ENCODE measurements at places on chromosomes 2 and 18. TPM values are rescaled to one million over a fixed set of nuclear protein-coding genes. Genes with fewer than 3 reads are reported as not detected.

DNA sequence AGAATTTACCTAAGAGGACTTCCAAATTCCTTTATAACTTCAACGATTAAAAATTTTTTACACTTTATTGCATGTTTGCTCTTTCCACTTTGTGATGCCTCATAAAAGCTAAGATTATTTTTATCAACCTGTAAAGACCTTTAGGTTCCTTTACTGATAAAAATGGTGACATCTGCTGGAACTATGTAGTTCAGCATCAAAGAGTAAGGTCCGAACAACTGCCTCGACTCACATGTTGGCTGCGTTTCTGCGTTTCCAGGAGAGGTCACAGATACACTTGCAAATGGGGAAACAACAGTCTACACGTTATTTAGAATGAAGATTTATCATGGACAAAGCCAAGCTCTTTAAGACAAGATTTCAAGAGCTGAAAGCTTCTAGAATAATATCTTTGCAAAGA, 18.8 kb upstream of the TMX3 start:
- no peak for DNase-seq

- DNase-seq, result no peak
Observed at GRCh38 chr2:70887550-70888246, 48.0 kb upstream of the ATP6V1B1 start.

GRCh38 chr18:9574473-9575115, 39.8 kb downstream of the PPP4R1 start:
- DNase-seq, result no peak

- DNase-seq, result no peak
Observed at GRCh38 chr2:2870106-2870505, 507.5 kb downstream of the EIPR1 start.

DNA sequence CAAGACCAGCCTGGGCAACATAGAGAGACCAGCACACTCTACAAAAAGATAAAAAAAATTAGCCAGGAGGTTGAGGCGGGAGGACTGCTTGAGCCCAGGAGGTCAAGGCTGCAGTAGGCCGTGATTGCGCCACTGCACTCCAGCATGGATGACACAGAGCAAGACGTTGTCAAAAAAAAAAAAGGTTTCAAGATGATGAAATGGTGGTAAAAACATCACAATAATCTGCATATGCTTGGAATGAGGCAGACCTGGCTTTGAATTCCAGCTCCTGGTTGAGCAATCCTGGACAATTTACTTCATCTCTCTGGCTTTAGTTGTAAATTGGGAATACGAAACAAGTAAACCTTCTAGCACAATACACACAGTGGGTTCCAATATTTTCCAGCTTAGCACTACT, 24.1 kb downstream of the USP40 start:
- DNase-seq, result no peak

GRCh38 chr2:186532891-186533290, 46.8 kb downstream of the ZC3H15 start:
- DNase-seq, result no peak

DNA sequence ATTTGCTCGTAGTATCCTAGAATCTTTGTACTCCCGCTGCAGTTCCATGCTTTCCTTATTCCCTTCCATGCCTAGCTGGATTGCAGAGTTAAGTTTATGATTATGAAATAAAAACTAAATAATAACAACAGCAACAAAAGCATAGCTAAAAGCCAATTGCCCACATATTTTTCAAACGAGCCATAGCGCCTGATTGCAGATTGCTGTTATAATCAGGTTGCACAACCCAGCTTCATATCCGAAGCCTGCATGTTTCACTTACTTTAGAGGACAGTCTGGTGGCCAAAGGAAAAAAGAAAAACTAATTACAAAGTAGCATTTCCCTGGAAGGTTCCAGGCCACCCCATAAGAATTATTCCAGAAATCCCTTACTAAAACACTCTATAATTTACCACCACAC, 31.9 kb upstream of the PNO1 start:
- DNase-seq, result no peak

DNA sequence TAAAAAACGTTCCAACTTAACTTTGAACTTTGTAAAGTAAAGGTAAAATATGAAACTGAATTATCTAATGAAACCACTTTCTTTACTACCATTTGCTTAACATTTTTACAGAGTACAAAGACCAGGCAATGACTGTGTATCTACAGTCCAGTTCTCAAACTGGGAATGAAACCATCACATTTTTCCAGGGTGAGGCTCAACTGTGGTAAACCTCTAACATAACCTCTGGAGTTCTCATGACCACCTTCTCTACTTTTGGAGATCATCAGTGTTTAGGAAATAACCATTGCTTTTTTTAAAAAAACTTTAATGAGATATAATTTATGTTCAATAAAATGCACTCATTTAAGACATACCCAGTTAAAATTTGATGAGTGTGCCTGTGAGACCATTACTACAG, 223.5 kb downstream of the RNF152 start:
- DNase-seq, result no peak

DNA sequence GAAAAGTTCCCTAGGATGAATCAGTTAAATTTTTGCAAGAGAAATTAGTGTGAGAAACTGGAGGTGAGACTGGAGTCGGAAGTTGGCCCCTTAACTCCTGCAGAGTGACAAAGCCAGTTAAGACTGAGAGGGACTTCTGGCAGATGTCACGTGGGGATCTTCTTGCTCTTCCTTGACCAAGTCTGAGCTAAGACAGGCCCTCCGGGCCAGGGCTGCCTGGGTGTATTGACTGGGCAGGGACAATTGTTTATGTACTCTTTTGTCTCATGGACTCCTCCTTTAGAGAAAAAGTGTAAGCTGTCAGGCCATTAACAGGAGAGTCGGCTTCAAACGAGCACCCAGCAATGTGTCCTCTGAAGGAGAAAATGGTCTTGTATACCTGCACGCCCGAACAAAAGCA, 48.6 kb upstream of the RALBP1 start:
- no peak for DNase-seq

DNA sequence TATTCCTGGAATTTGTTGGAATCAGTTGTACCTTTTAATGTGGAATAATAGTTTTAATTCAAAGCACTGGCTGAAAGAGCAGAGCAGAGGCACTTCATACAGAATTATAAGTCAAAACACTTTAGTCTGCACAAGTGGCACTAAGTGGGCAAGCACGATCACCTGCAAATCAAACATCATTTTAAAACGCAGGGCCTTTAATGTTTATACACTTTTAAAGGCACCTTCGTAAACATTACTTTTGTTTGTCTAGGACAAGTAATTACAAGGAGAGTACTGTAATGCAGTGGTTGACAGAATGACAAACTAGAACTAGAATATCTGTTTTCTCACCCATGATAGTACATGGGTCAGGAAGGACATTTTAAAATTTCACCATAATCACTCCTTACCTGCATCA, 36.4 kb downstream of the LANCL1 start:
- DNase-seq, result no peak

GRCh38 chr2:151200844-151201243, 60.8 kb downstream of the RBM43 start:
- DNase-seq, result no peak

- DNase-seq, result no peak
Observed at GRCh38 chr2:179712825-179713224, 148.6 kb downstream of the ZNF385B start.

- no peak for DNase-seq
Observed at GRCh38 chr18:44370861-44371260, 309.8 kb upstream of the SETBP1 start.

DNA sequence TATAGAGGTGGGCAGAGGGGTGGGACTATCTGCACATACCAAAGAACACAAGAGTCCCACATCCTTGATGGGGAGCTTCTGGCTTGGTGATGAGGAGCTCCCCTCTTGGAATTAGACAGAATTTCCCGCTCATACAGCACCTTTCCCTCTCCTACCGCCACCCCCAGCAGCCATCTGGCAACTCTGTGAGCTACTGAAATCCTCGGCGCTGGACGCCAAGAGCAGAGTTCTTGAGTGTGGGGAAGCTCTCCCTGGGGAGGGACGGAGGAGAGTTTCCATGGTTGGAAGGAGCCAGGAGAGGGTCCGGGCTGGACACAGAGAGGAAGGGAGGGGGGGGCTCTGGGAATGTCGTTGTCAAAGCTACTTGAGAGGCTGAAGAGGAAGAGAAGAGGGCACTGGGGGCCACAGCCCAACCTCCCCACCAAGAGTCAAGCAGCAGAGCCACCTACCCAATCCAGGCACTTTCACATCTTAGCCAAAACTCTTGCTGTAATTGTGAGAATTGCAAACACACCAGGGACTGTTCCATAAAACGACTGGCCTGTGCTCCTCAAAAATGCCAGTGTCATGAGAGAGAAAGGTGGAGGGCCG, 89.4 kb upstream of the MCFD2 start:
- DNase-seq, result no peak

DNA sequence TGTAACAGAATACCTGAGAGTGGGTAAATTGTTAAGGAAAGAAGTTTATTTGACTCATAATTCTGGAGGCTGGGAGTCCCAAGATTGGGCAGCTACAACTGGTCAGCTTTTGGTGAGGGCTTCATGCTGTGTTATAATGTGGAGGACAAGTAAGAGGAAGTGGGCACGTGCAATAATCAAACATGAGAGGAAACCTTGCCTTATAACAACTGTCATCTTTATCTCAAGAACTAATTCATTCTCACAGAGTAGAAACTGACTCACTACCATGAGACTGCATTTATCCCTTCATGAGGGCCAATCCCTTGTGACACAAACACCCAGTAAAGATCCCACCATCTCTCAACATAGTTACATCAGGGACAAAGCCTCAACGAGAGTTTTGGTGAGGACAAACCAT, 318.1 kb upstream of the NT5C1B start:
- DNase-seq, result no peak

GRCh38 chr18:24766376-24766775, 305.9 kb downstream of the HRH4 start:
- DNase-seq, result no peak

DNA sequence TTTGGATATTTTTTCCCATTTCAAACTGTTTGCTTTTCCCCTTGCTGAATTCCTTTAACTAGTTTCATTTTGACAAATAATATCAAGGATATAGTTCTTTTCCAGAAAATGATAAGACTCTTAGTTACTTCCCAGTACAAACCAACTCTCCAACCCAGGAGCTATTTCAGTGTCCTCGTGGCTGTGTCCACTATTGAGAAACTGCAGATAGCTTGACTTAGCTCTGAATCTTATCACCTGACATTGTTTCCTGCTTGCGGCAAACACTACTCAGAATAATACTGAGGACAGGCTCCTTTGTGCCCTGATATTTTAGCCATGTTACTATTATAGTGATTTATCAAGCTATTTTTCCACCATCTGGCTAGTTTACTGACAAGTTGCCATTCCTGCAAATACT, 74.6 kb downstream of the KLF7 start:
- DNase-seq, result no peak

- DNase-seq, result no peak
Observed at GRCh38 chr2:226127682-226128081, 671.9 kb downstream of the IRS1 start.

DNA sequence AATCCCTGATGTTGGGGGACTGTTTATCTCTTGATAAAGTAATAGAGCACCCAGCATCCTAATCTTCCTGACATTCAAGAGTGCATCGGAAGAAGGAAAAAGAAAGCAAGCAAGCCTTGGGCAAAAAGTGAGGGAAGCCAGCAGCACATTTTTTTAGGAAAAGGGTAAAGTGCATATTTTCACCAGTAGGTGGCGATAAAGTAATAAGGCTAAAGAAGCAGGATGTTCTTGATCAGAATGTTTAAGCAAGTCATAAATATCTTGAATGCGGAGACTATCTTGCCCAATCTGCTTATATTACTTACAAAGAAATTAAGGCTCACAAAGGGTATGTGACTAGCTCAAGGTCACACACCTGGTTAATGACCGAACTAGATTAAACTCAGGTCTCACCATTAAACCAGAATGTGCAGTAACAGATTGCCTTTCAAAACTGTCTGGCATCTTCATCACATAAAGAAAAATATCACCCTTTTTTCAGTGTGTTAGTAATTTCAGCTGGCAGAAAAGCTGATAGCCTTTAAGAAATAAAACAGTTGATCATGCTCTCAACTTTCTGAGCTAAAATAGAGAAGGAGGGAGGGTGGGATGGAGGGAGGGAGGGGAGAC, 83.8 kb downstream of the VIT start:
- peak; percentile 54 for DNase-seq

NXPH2 gene
- 5.4 TPM for total RNA-seq

DCDC2C gene
- not detected for total RNA-seq

TXNDC2 gene
- total RNA-seq, result 0.90 TPM

DUSP2 gene
- 4.9 TPM for total RNA-seq

FAM124B gene
- 0.08 TPM for total RNA-seq

FAP gene
- total RNA-seq, result not detected

LYPD6B gene
- 2.2 TPM for total RNA-seq

STARD6 gene
- not detected for total RNA-seq

ABCB11 gene
- 0.05 TPM for total RNA-seq

VAMP8 gene
- 93.2 TPM for total RNA-seq

FBXO41 gene
- 6.5 TPM for total RNA-seq

CNTNAP5 gene
- total RNA-seq, result not detected
